Activated naive CD4-positive, alpha-beta T cell treated with anti-CD3 and anti-CD28 coated beads, Interleukin-2, amount 50 U/mL, for 16 hours (primary cell): ENCODE measurements at places on chromosomes 7 and 10.

DNA sequence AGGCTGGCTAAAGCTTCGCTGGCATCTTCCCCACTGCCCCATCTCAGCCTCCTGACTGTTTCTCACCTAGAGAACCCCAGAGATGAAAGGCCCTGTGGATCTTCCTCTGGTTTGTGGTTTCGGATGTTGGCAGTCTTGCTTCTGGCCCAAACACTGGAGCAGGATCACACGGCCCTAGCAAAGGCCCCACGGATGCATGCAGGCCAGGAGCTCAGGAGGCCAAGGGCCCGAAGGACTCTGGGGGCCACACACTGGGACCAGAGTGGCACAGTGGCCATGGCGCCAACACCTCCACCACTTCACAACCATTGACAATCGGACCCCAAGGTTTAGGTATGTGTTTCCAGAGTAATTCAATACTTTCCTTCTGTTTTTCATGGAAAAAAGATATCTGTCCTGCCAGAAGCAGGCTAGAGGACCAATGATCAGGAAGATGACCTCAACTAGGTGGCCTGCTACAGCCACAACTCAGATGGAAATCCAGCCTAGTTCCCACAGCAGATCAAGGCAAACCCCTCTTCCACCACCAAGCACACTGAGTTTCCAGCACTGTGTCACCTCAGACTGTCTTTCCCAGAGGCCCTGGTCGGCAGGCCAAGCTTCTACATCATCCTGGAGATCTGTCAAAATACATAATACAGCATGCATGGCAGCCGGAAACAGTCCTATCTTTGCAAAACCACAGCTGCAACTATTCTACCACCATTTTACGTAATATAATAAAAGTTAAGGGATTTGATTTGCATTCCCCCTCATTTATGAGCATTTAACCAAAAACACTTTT lies 53.0 kb downstream of the CTBP2 start:
- no peak for DNase-seq

DNA sequence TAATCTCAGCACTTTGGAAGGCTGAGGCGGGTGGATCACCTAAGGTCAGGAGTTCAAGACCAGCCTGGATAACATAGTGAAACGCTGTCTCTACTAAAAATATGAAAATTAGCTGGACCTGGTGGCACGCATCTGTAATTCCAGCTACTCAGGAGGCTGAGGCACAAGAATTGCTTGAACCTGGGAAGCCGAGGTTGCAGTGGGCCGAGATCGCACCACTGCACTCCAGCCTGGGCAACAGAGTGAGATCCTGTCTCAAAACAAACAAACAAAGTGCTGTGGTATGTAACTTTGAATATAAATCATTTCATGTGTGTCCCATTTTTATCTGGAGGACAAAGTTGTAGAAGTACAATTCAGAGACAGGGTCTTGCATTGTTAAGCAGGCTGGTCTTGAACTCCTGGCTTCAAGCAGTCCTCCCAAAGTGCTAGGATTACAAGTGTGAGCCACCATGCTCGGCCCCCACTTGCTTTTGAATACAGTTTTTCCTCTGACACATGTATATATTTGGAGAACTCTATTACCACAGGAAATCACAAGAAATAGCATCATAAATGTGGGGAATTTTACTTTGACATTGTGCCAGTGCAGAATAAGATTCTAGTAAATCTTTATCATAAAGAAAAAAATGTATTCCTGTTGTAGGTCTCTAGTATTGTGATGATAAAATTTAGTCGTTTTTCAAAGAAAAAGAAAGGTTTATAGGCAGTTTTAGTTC lies 32.6 kb downstream of the PTPN12 start:
- DNase-seq, result no peak

DNA sequence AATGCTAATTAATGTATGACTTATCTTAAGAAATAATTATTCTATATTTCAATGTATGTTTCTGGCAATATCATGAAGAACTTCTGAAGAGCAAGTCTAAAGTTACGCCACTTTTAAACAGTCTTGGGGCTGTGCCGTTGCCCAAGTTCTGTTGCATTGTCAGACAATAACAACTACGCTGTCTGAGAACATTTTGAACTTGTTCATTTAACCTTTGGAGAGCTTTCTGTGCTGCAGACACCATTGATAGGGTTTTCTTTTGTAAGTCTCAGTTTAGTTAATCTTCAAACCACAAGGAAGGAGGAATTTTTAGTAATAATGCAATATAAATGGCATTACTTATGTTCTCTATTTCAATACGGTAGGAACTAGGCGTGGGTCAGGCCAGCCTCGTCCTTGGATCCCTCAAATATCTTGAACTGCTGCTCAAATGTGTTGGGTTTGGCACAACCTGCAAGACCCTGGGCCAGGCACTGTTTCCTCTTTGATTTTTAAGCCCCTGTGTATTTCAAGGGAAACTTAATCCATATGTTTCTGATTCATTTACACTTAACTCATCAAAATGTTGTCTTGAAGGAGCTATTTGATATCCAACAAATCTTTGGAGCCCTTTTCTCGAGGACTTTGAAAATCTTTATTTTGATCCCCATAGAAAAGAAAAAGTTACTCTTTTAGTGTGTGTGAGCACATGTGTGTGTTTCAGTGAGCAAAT lies 215.5 kb downstream of the INHBA start:
- no peak for DNase-seq

- no peak for DNase-seq
These were observed 2.1 kb downstream of the MTURN start for GRCh38 chr7:30136743-30137485.

- DNase-seq, result no peak
These were observed 149.2 kb downstream of the REEP3 start for GRCh38 chr10:63670291-63670898.

DNA sequence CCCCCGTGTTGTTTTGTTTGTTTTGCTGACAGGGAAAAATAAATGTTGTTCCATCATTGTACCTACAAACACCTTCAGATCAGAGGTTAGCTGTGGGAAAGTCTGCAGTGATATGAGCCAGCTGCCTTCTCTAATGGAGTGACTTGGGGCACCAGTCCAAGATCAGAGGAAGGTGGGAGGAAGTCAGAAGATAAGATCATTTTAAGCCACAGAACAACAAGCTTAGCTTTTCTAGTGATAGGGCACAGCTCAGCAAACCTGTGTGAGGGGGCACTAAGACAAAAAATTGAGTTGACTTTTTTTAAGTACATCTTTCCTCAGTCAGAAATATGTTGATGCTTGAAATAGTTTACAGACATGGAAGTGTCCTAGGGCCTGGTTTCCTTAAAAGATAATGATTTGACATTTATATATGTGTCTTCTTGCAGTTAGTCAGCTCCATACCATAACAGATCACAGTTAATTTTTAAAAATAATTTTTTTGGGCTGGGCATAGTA lies 240.3 kb upstream of the KAT6B start:
- peak; percentile 43 for DNase-seq

- DNase-seq, result no peak
These were observed 16.5 kb upstream of the BNIP3 start for GRCh38 chr10:131998050-131998844.

- DNase-seq, result no peak
These were observed 85.0 kb downstream of the TMEM106B start for GRCh38 chr7:12296051-12296570.

GRCh38 chr7:105278973-105279687 lies 109.6 kb downstream of the SRPK2 start:
- no peak for DNase-seq

- no peak for DNase-seq
These were observed 61.8 kb upstream of the CAPZA2 start for GRCh38 chr7:116800594-116800993.

GRCh38 chr7:92586403-92586802 lies 3.8 kb downstream of the FAM133B start:
- DNase-seq, result no peak

DNA sequence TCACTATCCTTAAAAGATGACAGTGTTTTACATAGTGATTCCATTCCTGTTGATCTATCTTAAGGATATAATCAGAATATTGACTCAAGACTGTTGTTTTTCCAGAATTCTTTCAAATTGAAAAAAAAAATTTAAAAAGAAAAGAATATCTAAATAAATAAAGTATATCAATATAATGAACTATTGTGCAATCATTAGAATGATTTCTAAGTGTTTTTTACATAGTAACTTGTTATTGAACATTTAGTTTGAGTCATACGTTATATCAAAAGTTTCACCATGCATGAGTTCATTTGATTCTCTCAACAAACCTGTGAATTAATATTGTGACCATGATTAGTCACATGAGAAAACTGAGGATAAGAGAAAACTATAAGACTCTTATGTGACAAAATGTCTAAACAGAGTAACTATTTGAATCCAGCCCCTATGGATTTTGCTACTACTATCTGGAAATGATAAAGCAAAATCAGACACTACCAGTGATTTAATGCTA lies 46.1 kb downstream of the KLF6 start:
- no peak for DNase-seq

DNA sequence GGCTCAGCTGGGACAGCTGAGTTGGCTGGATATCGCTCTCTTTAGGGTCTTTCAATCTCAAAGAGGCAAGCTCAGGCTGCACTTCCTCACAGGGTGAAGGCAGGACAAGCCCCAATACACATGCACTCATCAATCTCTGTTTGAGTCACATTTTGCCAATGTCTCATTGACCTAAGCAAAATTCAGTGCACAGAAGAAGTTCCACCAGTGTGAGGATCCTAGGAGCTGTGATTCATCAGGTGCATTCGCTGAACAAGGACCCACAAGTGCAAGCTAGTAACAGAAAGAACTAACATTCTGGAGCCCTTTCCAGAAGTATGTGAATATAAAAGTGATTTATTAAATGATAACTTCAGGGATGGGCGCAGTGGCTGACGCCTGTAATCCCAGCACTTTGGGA lies 477.2 kb downstream of the GPAM start:
- DNase-seq, result no peak

DNA sequence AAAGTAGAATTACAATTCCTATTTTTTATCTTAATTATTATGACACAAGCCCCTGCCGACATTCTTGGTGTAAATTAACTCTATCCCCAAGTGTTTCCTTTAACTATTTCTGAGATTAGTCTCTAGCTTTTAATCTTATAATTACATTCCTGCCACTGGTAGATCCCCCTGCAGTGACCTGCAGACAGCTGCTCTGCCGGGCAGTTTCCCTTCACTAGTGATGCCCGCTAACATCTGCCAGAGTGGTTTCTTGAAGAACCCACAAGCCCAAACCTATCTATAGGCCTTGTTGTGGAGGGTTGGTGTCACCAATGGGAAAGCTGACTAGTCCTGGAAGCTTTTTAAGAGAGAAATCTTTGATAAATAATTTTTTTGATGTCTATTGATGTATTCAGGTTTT lies 50.0 kb downstream of the ADAM22 start:
- DNase-seq, result no peak

DNA sequence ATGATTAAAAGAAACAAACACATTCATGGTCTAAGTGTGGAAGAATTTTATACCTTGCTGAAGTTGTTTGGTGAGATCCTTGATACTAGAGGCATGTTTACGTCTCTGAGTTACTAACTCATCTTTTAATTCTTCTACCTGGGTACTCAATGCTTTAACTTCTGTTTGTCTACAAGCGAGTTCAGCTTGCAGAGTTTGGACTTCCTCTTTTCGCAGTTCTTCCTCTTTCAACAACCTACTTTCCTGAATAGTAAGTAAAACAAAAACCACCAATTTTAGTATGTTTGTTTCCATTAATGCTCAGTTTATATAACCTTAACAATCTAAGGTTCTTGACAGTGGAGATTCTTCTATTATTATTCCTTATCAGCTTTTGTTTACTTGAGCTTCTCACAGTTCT lies 42.9 kb downstream of the CCDC186 start:
- DNase-seq, result no peak

DNA sequence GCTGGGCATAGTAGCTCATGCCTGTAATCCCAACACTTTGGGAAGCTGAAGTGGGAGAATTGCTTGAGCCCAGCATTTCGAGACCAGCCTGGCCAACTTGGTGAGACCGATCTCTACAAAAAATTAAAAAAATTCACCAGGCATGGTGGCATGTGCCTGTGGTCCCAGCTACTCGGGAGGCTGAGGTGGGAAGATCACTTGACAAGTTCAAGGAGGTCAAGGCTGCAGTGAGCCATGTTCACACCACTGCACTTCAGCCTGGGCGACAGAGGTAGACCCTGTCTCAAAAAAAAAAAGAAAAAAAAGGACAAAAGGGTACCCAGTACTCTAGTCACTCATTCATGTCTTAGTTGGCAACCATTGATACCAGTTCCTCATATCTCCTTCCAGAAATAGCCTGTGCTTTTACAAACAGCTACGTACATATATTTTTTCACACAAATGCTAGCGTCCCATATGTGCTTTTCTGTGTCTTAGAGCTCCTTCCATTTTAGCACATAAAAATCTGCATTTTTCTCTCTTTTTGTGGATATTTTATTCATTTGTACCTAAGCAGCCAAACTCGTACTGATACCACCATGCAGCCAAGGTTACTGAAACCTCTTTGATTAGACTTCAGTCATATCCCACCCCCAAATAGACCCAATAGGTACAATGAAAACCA lies 5.5 kb downstream of the ABCC2 start:
- DNase-seq, result no peak

GRCh38 chr7:69692611-69693010 lies 94.3 kb downstream of the AUTS2 start:
- DNase-seq, result no peak

DNA sequence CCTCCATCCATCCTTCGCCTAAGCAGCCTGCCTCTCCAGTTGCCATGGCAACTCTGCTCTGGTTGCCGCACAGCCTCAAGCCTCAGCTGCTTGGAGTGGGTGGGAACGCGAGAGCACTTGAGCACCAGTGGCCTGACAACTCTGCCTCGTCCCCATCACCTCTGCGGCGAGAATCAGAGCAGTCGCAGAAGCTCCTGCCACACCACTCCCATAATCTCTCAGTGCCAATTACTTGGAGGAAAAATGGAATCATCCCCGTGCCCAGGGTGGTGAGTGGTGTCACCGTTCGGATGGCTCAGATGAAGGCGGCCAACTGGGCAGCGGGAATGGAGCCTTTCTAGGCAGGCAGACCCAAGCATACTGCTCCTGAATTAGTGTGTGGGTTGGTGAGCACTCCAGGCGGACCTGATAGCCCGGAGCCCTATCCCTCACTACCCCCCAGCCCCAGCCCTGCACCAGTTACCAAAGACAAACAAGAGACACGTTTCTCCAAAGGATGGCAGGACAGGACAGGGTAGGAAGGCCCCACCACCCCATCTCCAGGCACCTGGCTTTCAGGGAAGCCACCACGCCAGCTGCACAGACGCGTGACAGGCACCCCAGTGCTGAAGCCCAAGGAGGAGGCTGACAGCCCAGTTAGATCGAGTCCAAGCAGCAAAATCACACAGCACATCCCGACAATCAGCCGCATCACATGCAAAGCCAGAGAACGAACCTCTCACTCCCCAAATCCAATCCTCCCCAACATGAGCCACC lies 335.4 kb downstream of the PTPRN2 start:
- no peak for DNase-seq

GRCh38 chr7:134599371-134599770 lies 47.3 kb upstream of the BPGM start:
- DNase-seq, result no peak
